ENCODE measurements at places on chromosomes 2 and 18.

DNA sequence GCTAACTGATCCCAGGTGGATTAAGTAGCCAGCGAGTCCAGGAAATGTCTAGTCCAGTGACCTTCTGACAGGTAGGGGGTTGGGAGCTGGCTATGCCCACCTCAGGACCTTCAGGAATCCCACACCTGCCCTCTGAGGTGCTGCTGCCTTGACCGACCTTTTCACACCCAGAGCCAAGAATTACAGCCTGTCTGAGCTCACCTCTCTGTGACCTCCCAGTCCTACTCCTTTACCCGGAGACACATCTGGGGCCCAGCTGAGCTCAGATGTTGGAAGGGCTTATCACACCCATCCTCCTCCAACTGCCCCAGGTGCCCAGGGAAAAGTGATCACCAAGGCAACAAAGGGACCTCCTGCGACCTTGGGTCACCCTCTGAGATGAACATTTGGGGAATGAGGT is 413.3 kb upstream of the TNP1 start:
- DNase-seq, result no peak

DNA sequence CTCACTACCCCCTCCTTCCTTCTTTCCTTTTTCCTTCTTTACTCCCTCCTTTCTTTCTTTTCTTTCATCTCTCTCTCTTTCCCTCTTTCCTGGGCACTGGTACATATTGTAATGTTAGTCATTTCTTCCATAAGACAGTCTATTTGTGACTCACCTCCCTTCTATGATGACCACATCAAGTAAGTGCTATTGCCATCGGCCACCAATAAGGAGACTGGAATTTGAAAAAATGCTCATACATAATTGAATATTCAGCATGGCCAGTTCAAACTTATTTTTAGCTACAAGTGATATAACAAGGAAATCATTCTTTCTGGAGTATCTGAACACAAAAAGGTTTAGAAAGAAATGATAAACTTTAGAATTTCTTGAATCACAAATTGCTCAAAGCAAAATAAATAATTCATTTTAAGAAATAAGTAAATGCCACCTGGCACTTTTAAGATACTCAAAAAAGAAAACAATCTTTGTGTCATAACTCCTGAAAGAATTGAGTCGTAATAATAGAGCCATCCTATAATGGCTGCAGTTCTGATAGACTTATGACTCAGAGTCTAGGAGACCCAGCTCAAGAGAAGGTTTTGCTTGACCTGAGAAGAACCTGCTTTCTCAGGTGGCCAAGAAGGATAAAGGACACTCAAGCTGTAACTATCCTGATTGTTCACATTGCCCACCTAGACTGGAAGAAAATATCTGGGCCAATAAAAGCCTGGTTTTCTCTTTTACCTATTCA is 51.6 kb upstream of the CCBE1 start:
- peak; percentile 81 for DNase-seq

DNA sequence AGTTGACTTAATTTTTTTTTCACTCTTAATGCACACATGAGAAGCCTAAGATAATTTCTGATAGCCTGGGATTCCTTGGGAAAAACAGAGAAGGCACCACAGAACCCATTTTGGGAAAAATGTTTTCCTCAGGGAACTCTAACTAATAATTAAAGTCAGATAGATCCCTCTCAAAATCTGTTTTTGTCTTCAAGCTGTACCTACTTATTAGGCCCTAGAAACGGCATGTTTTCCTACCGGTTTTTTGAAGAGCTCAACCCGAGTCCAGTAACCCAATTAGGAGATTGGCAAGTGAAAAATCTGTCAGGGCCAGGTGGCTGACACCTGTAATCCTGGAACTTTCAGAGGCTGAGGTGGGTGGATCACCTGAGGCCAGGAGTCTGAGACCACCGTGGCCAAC is 16.1 kb upstream of the PDK1 start:
- no peak for DNase-seq

DNA sequence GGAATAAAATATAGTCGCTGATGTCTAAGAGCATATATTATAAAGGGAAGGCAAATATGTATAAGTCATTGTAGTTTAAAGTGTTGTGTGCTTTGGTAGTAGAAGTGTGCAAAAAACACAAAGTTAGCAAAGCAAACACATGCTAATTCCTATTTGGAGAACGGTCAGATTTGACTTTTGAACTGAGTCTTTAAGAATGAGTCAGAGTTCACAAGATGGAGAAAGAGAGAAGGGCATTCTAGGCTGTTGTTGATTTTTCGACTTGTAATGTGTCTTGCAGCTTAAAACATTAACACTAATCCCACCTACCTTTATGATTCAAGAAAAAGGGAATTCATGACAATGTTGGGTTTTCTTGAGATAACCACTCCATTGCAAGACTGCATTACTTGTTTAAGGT is 98.1 kb downstream of the CRIM1 start:
- no peak for DNase-seq

DNA sequence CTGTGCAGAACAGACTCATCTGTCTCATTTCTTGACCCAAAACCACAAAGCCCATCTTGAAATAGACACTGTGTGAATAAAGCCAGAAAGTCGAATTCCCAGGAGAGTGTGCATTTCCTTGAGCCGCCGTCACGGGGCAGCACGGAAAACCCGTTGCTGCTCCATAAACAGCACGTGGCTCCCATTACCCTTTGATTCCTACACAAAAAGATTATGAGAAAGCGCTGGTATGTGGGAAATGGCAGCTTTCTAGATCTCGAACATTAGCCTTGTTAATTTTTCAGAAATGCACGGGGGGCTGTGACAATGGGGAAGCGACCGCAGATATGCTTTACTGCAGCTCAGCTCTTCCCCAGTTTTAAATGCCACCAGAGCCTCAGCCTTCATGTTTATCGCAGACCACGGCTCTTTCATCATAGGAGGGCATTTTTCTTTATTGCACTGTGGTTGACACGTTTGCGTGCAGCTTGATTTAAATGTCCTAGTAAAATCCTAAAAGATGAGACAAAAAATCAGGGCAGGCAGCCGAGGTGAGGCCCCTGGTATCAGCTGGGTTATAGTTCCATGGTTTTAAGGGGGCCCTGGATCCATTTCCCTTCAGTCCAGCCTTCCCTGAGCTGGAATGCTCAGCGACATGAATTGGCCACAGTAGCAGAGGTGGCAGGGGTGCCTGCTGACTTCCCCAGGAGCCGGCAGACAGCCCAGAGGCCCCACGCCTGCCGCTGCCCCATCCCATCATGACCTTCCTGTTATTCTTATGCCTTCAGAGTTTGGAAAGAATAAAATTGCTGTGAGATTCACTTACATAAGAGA is 249.3 kb downstream of the NDUFA10 start:
- peak; percentile 10 for DNase-seq

DNA sequence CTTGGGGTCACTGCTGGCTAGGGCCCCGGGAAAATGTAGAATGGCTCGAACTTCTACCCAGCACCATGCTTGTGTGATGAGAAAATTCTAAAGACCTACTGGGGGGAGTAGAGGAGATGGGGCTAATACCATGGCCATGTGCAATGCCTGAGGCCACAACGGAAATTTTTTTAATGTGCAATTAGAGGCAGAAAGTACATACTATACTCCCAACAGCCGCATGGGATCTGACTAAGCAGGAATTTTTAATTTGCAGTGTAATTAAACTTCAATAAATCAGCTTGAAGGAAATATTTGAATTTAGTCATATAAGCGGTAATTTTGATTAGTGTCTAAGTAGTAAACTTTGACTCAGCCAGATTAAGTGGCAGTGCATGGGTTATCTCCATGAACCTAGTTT is 53.2 kb upstream of the CNGA3 start:
- DNase-seq, result peak; percentile 14

GRCh38 chr18:3388980-3389379 is 61.0 kb upstream of the TGIF1 start:
- DNase-seq, result no peak

GRCh38 chr2:112782234-112782799 is 2.0 kb downstream of the IL1A start:
- DNase-seq, result no peak

DNA sequence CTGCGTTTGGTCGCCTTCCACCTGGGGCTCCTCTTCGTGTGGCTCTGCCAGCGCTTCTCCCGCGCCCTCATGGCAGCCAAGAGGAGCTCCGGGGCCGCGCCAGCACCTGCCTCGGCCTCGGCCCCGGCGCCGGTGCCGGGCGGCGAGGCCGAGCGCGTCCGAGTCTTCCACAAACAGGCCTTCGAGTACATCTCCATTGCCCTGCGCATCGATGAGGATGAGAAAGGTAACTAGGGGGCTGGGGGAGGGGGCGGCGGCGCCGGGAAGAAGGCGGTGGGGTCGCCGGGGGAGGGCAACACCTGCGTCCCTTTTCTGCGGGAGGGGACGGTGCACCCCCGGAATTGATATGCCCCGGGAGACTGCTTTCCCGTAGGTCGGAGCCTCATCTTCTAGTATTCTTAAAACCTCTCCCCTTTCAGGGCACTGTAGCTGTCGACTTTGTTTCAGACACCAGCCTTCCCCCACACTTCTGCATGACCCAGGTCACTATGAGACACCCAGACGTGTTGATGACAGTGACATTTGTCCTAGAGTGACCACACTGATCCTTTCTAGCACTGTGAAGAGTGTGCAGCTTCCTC is 755 bp downstream of the SPAST start:
- DNase-seq, result peak; percentile 6

GRCh38 chr2:127575941-127576432 is 40.5 kb downstream of the MYO7B start:
- DNase-seq, result no peak

GRCh38 chr2:176174382-176174823 is 14.1 kb upstream of the HOXD1 start:
- no peak for DNase-seq

DNA sequence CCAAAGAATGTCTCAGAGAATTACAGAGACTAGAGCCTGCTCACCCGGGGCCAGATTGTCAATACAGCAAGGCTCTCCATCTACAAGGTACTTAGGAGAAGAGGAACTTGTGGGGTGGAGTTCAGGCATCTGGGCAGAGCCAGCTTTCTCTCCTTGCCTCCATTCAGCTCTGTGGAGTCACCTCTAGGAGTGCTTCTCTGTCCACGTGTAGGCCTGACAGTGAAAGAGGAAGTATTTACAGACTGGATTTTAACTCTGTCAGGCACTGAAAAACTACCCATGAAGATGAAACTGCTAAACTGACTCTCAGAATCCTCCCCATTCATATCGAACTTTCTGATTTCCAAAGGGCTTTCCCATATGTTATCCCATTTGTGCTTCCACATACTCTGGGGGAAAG is 315.6 kb downstream of the SETBP1 start:
- DNase-seq, result no peak

DNA sequence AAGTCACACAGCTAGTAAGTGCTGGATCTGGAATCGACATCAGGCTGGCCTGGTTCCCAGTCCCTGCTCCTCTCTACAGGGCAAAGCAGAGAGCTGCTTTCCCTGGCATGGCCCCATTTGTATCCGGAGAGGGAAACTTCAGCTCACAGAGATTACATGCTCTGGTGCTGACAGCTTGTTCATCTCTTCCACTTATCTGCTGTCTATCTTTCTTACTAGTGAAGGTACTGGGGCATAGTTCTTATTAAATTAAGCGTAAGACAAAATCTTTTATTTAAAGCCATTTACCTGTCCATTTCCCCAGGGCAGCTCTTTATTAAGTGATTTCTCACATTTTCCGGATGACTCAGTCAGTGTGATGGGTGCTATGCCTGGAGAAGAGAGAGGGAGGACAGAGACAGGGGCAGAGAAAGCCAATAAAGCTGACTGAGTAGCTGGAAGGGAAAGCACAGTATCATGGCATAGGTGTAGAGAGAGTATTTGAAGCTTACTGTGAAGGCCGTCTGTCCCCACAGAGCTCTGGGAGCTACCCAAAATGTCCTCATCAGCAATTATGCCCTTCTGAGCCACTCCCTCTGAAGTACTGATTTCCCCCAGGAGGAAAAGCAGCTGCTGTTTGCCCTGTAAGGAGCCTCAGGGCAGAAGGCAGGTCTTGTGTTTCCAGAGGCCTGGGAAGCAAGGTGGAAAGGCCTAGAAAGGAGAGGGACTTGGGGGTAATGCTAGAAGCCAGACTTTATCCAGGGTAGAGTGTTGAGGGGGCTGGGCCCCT is 44.1 kb upstream of the EPAS1 start:
- peak; percentile 19 for DNase-seq

DNA sequence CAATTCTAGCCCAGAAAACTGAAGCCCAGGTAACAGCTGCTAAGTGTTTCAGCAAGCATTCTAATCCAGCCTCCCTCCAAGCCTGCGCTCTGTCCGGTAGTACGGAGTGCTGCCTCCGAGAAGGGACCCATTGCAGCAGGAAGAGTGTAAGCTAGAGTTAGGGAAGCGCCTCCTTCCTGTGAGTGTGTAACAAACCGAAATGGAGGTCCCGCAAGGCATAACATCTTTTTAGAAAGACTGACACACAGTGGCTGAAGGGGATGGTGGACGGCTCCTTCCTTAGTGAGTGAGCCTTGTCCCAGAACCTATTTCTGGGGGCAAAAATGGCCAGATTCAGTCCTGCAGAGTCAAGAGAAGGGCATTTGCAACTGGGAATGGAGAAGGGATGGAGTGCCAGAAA is 12.2 kb downstream of the PKDCC start:
- no peak for DNase-seq

DNA sequence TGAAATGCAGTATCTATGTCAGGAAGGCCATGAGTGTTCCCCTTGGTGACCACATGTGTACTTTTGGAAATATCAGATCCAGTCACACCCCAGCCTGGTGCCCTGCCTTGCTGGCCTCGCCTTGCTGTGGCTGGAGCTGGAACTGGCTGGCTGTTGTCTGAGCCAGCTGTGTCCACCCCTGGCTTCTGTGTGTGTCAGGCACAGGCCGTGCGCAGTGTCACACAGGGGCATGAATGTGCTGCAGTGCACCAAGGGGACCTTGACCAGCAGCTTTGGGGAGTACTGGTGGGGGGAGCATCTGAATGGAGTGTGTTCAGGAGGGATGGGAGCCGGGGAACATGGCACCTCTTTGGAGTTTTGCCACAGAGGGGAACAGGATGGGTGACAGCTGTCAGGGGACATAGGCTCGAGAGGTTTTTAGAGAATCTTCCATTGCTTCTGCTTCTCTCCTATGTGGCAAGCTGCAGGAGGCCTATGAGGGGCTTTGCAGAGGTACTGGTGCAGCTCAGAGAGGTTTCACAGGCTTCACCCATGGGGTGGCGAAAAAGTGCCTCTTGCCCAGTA is 44.7 kb upstream of the FAHD2A start:
- DNase-seq, result no peak

- no peak for DNase-seq
Observed at GRCh38 chr2:173235947-173236803, 118.5 kb upstream of the CDCA7 start.

- DNase-seq, result peak; percentile 40
Observed at GRCh38 chr2:159096901-159097300, 128.5 kb downstream of the TANC1 start.

DNA sequence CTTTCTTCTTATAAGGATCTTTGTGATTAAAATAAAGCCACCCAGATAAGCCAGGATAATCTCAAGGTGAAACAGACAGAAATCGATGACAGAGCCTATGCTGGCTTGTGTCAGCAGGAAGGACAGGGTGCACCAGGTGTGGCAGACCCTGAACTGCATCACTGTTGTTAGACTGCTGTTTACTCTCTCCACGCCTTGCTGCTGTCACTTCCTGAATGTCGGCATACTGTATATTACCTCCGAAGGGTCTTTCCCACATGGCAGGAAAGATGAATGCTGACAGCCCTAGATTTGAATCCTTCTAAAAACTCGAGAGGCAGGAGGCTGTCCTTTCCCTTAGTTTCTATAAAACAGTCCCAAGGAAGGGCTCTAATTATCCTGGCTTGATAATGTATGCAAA is 18.9 kb upstream of the TMEM163 start:
- DNase-seq, result no peak

GRCh38 chr2:215728504-215729065 is 284.8 kb downstream of the MREG start:
- peak; percentile 83 for DNase-seq

- no peak for DNase-seq
Observed at GRCh38 chr18:71304856-71305255, 1016.0 kb downstream of the SOCS6 start.

GRCh38 chr2:71130905-71131244 is 441 bp downstream of the MPHOSPH10 start:
- DNase-seq, result no peak

Measured in AG08395 (cell line).